Bronchial smooth muscle cell (primary cell): ENCODE measurements at places on chromosomes 6 and 20. TPM values are rescaled to one million over a fixed set of nuclear protein-coding genes. Genes with fewer than 3 reads are reported as not detected.

The MYH7B gene
- 0.16 and 0.26 TPM in 2 replicates for total RNA-seq

The COL21A1 gene
- 5.4 and 15.5 TPM in 2 replicates for total RNA-seq

The TMC2 gene
- total RNA-seq, result 0.09 TPM in 1 of 2 replicates, not detected in the other

The SLC35F1 gene
- under 0.01 TPM in 1 of 2 replicates, not detected in the other for total RNA-seq

The FAM83B gene
- total RNA-seq, result 0.16 TPM in 1 of 2 replicates, not detected in the other

The RTEL1 gene
- total RNA-seq, result 7.7 and 9.9 TPM in 2 replicates

The SLCO4A1 gene
- total RNA-seq, result 0.09 and 0.32 TPM in 2 replicates

The C2 gene
- total RNA-seq, result 0.86 and 2.0 TPM in 2 replicates

The NKX2-2 gene
- under 0.01 TPM in 1 of 2 replicates, not detected in the other for total RNA-seq

The COL9A3 gene
- total RNA-seq, result 0.52 and 1.1 TPM in 2 replicates

The TTBK1 gene
- under 0.01 TPM in 1 of 2 replicates, not detected in the other for total RNA-seq
